ENCODE measurements at places on chromosomes 2 and 18.
A peak's percentile ranks its signal among the peaks of the same experiment; 100 is the strongest.

- no peak for DNase-seq
Measured at GRCh38 chr18:62784338-62784965, 69.1 kb downstream of the PHLPP1 start.

GRCh38 chr2:85584857-85585780 lies 888 bp downstream of the VAMP5 start:
- DNase-seq: peak; percentile 67

DNA sequence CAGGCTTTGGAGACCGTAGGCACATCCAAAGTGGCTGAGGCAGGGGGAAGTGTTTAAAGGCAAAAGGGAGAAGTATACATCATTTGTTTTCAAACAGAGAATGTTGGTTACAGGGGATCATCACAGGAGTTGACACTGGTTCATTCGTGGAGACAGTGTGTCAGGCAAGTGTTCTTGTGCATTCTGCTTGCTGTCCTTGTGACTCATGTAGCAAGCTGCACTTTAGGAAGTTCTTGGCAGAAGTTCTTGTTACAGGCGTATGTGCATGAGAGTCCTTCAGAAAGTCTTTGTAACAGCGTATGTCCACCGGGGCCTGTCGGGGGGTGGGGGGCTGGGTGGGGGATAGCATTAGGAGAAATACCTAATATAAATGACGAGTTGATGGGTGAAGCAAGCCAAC lies 36.5 kb upstream of the B4GALT6 start:
- DNase-seq: no peak

GRCh38 chr2:232389327-232389726 lies 10.8 kb downstream of the ALPP start:
- DNase-seq: peak; percentile 50

DNA sequence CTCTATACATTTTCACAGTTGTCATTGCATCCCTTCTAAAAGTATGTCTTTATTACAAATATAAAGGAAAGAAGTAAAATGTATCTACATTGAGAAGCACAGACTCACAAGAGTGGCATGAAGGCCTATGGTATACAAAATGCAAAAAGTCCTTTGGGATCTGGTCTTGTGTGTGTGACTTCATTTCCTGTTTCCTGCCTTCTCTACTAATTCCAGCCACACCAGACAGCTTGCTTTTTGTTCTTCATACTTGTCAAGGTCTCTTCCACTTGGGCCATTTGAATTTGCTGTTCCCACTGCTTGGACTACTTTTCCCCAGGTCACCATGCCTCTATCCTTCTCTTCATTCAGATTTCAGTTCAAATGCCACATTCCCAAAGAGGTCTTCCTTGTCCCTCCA lies 6.7 kb upstream of the PNO1 start:
- peak; percentile 22 for DNase-seq

- no peak for DNase-seq
Measured at GRCh38 chr18:44747157-44747556, 66.5 kb downstream of the SETBP1 start.

GRCh38 chr2:85862426-85862825 lies 26.4 kb downstream of the ST3GAL5 start:
- DNase-seq: peak; percentile 33

DNA sequence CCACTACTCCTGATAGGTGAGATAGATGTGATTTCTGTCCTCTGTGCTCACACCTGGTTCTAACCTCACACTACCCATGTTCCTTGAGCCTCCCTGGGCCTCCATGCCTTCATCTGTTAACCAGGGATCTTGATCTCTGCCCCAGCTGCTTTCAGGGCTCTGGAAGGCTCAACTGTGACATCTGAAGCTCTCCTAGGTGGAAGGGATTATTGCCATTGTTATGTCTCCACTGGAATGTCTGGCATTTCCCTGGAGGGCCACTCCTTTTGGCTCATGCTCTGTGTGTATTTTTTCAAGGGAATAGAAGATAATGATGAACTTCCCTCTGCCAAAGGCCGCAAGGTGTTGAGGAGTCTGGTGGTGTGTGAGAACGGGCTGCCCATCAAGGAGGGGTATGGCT lies 41.2 kb downstream of the PCARE start:
- peak; percentile 31 for DNase-seq

GRCh38 chr18:27198036-27198435 lies 12.9 kb upstream of the CHST9 start:
- DNase-seq: no peak

DNA sequence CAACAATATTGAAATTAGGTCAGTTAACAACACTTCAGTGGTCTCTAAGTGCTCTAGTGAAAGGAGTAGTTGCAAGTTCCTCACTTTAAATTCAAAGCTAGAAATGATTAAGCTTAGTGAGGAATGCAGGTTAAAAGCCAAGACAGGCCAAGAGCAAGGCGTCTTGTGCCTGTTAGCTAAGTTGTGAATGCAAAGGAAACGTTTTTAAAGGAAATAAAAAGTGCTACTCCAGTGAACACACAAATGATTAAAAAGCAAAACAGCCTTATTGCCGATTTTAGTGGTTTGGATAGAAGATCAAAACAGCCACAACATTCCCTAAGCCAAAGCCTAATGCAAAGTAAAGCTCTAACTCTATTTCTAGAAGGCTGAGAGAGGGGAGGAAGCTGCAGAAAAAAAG lies 44.7 kb downstream of the ANTXR1 start:
- no peak for DNase-seq

DNA sequence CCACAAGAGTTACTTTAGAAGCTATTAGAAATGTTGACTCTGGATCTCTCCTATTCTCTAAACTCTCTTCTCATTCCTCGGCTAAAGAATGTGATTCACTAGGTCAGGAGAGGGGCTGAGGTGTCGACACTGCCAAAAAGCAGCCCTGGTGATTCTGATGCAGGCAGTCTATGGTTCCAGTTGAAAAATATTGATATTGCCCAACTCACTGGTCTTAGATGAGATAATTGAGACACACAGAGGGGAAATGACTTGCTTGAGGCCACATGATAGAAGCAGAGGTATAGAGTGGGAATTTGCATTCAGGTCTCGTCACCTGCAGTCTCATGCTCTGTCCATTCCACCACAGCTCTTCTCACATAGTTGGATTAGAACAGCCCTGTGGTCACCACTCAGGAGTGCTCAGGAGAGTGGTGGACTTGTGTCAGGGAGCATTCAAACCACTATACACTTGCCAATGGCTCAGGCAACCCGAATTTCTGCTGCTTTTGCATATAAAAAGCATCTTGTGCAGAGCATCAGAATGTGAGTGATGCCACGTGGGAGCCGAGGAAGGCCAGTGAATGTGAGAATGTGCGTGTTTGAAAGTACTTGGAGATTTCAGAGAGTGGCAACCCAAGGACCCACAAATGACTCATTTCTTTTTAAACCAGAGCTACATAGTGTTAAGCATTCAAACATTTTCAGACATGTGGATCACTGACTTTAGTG lies 65.1 kb upstream of the CTLA4 start:
- peak; percentile 88 for DNase-seq

DNA sequence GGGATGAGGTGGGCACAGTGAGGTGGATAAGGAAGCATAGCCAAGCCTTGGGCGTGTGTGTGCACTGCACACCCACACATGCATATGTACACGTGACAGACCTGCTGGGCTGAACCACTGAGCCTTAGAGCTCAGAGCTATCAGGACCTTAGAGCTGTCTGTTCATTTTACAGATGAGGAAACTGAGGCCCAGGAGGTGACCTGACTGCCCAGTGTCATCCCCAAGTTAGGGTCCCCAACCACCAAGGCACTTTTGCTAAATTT lies 8.2 kb upstream of the SNED1 start:
- DNase-seq: no peak

GRCh38 chr18:70370762-70371733 lies 82.2 kb downstream of the SOCS6 start:
- DNase-seq: no peak

DNA sequence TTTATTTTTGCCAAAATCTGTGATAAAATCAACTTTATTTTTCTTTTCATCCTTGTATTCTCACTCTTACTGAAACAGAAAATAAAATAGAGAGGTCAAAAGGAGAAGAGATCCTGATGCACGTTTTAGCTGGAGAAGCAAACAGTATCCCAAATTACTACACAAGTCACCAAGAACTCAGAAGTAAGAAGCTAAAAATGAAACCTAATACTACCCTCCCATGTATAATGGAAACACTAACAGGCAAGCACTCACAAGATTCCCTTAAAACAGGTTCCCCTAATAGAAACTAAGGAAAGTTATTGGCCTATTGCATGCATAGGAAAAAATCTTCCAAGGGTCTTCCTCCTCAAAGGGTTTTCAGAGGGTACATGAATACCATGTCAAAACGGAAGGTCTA lies 927.0 kb downstream of the ERBB4 start:
- no peak for DNase-seq

- DNase-seq: peak; percentile 7
Measured at GRCh38 chr2:198913394-198914152, 544.2 kb downstream of the SATB2 start.

- peak; percentile 75 for DNase-seq
Measured at GRCh38 chr2:99957332-99958133, 184.9 kb downstream of the AFF3 start.

GRCh38 chr18:43919551-43919950 lies 642.3 kb upstream of the SYT4 start:
- no peak for DNase-seq

GRCh38 chr18:14026199-14026598 lies 106.0 kb downstream of the ZNF519 start:
- no peak for DNase-seq

DNA sequence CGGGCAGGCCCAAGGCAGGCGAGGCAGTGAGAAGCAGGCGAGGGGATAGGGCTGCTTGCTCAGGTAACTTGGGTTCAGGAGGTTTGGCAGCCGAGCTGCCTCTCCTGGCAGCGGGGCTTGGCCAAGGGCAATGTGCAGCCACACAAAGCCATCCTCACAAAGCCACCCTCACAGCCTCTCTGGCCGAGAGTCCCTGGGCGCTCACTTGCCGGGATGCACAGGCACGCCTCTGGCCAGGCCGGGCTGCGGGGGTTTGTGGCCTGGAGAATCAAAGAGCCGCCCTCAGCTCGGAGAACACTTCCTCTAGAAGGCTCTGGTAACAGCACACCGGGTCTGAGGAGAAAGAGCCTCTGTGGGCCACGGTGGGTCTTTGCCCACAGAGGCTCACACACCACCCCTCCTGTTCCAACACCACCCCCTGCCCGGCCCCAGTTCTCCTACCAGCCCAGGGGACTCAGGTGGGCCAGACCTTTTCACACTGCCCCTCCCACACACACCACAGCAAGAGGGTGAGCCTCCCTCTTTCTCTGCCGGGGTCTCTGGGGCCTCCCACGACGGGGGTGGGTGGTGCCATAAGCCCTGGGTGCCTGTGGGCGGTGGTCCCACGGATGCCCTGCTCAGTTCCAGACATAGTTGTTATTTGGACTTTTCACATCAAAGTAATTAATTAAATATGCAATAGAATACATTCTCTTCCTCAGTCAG lies 186.9 kb downstream of the ZFP36L2 start:
- DNase-seq: no peak

- DNase-seq: no peak
Measured at GRCh38 chr2:101187131-101187530, 35.9 kb upstream of the TBC1D8 start.
